Thymus (tissue), 14 donors: ENCODE measurements at places on chromosomes 3 and 15.
A peak's percentile ranks its signal among the peaks of the same experiment; 100 is the strongest.

DNA sequence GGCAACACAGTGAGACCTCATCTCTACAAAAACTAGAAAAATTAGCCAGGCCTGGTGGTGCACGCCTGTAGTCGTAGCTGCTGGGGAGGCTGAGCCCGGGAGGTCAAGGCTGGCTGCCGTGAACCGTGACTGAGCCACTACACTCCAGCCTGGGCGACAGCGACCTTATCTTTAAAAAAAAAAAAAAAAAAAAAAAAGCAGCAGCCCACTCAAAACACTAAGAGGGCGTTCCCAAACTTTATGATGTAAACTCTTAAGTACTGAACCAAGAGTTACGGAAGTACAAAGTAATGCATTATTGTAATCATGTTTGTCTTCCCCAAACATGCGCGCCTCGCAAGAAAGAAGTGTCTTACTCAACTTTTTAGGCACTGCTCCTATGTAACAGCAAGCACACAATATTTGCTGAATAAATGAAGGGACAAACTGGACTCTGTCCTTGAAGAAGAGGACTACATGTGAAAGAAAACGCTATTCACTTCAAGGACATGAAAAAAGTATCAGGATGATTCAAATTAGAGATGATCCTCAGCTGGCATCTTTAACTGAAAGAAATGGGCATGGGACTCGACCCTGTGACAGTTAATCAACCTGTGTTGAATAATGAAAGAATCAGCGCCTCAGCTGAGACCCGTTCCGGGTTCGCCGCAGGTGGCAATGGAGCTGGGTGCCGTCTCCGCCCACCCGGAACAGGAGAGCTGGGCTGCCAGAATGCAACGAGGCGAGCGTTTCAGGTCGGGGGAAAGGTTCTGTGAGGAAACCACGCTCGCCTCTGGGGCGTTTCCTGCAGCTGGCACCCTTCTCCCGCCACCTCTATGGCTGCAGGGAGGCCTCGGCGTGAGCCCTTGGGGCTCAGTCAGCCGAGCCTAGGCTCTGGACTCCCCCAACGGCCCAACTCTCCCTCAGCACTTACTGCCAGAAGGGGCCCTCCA lies 718 bp downstream of the SPG11 start:
- DNase-seq: peak; percentile 65

- no peak for DNase-seq
Observed at GRCh38 chr15:64535460-64536243, 75.3 kb downstream of the ZNF609 start.

DNA sequence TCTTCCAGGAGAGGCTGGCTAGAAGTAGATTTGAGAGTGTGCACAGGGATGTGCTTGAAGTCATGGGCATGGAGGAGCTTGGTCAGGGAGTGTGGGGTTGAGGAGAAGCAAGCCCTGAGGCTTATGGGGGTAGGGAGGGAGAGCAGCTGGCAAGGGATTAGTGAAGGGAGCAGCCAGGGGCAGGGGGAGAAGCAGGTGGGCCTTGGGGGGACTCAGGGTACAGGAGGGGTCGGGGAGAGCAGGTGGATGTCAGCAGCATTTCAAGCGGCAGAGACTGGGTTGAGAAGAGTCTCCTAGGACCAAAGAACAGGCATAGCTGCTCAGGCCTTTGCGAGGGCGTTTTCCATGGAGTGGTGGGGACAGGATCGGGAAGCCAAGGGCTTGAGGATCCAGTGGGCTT lies 3.4 kb upstream of the LMAN1L start:
- no peak for DNase-seq

- DNase-seq: no peak
Observed at GRCh38 chr15:59327942-59328341, 44.7 kb downstream of the MYO1E start.

- no peak for DNase-seq
Observed at GRCh38 chr3:185164428-185165217, 11.8 kb upstream of the C3orf70 start.

- no peak for DNase-seq
Observed at GRCh38 chr15:34722439-34722836, 32.4 kb downstream of the GJD2 start.

GRCh38 chr15:91208371-91208770 lies 108.3 kb downstream of the SV2B start:
- DNase-seq: no peak

GRCh38 chr3:144244662-144245061 lies 273.0 kb downstream of the DIPK2A start:
- no peak for DNase-seq

DNA sequence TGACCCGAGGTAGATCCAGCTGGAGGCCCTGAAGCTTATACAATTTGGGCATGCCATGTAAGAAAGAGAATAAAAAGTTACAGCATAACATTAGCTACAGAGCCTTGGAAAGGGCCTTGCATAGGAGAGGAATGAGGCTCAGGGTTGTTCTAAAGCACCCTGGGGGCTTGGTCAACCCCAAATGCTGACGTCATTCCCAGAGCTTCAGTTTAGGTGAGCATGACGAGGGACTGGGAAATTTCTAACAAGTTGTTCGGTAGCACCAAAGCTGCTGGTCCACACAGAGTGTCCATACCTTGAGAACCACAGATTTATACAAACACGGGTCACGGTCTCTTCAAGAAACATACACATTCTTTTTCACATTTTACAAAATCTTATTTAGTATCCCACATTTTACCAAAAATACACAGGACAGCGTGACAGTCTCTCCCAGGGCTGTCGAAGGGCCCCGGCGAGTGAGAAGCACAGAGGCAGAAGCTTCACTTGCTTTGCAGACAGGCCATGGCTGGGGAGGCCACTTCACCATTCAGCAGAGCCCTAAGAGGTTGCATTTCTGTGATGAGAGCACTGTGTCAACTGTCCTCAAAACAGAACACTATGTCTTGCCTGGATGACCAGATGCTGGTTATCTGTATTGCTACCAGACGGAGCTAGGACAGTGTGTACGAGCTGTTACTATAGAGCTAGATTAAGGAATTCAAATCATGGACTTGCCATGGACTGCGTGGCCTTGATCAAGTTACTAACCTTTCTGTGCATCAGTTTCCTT lies 68.2 kb upstream of the ARRDC4 start:
- no peak for DNase-seq

DNA sequence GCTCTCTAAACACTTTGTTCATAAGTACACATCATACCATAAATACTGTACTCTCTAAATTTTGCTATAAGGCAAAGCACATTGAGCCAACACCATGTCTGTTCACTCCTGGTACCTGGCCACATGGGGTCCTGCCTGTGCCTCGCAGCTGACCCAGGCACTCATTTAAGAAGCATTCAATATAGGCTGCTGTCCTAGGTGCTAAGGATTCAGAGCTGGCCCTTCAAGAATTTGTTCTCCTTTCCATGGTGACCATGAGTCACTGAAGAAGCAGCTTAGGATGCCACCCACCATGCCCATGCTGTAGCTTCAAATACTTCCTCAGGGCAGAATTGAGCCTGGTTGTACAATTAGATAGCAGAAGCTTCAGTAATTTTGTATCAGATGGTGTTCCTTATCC lies 119.2 kb upstream of the ZBED2 start:
- DNase-seq: no peak
